SK-MEL-5 (cell line): ENCODE measurements at places on chromosomes 7 and 10. TPM values are rescaled to one million over a fixed set of nuclear protein-coding genes. Genes with fewer than 3 reads are reported as not detected.

RRP12 gene
- 24.1 and 30.7 TPM in 2 replicates for total RNA-seq

TMEM225B gene
- 0.53 TPM in 1 of 2 replicates, not detected in the other for total RNA-seq

PTF1A gene
- total RNA-seq = not detected in 2 replicates

PRTFDC1 gene
- 0.21 and 0.24 TPM in 2 replicates for total RNA-seq

FAM237B gene
- total RNA-seq = not detected in 2 replicates

SEMA4G gene
- 1.3 and 4.7 TPM in 2 replicates for total RNA-seq

WNT8B gene
- not detected in 2 replicates for total RNA-seq
